ENCODE measurements at places on chromosomes 3 and 15.

- no peak for DNase-seq
These were observed 604.9 kb upstream of the CFAP20DC start for GRCh38 chr3:59654480-59655417.

DNA sequence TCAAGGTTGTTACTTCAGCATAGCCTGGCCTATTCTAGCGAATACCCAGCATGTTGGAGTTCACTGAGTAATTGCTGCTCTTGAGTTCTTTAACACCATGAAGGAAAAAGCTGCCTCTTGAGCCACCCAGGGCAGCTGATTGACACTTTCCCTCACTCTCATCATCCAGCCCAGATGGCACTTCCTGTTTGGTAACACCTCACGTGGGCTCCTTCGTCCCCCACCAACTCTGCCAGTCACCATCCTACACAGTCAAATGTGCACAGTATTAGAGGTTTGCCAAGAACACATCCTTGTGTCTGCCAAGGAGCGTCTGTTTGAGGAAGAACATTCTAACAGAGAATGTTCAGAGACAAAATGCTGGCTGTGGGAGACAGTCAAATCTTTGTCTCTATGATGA, 266.3 kb downstream of the RPLP1 start:
- DNase-seq: peak; percentile 37

GRCh38 chr3:141331377-141332318, 36.7 kb upstream of the ZBTB38 start:
- DNase-seq: no peak

GRCh38 chr15:72131922-72132321, 13.7 kb downstream of the SENP8 start:
- no peak for DNase-seq

DNA sequence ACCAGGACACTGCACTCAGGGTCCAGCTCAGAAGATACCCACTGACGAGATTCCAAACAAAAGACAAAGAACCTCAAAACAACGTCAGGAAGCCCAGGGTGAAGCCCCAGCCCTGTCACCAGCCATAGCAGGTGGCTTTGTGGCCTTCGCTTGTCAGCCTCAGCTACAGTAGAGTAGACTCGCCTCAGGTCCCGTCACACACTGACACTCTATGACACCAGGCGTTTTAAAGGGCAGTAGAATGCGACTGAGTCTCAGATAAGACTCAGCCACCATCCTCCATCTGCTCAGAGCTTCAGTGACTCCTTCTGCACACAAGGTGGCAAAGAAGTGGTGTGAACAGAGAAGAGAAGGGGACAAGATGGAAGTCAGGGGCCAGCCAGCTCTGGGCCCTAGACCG, 12.8 kb downstream of the RBPMS2 start:
- DNase-seq: no peak

DNA sequence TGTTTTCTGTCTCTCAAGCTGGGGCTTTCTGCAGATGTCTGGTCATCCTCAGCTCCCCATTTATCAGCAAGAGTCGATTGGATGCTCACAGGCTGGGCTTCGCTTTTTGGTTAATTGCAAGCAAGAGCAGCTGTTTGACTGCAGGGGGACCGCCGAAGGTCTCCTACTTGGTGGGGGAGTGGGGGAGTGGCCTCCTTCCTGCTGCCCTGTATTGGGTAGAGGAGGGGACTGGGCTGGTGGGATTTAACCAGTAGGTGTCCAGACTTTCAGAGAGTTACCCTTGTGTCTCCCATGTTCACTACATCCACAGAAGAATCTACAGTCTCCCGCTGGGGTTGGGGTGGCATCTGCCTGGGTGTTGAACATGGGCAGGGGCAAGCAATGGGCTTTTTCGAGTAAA, 78.7 kb downstream of the PLXNA1 start:
- DNase-seq: no peak

DNA sequence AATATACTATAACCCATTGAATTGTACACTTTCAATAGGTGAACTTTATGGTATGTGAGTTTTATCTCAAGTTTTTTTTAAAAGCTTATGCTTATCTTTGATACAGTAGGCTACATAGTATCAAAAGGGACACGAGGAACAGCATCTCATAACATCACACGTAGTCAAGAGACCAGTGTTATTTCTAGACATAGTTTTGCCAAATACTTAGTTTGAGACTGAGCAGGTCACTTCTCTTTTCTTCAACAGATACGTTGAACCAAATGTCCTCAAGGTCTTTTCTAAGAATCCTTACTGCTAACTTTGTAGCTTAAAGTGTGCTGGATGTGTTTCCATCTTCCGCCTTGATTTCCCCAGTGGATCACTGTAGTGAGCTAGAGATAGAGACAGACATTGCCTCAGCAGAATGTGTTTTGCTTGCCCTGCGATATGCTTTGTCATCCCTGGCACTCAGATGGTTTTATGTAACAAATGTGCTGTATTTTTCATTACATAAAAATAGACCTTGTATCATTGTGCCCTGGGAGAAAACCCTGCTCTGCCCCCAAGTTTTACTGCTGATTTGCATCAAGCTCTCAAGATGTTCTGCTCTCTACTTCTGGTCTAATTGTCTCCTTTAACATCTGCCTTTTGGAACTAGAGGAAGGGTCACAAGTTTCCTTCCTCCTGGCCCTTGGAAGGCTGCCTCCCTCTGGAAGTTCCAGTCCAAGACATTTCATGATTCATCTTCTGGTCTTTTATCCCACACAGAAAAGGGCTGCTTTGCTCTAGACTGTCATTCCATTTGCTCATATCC, 426.4 kb upstream of the RGMA start:
- DNase-seq: no peak

DNA sequence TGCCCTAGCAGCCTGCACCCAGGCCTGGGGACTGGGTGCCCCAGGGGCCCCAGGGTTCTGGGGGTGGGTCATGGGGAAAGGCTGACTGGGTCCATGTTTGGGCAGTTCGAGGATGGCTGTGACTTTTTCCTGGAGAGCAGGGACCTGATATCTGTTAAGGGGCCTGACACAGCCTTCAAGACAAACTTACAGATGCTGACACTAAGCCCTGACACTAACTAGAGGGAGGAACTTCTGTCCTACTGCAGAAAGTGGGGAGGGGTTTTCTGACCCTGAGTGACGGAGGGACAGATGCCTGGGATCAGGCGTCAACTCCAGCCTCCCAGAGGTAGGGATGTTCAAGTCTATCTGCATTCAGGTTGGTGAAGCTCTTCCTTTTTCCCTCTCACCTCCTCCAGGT, 45.0 kb upstream of the SLC6A11 start:
- no peak for DNase-seq

DNA sequence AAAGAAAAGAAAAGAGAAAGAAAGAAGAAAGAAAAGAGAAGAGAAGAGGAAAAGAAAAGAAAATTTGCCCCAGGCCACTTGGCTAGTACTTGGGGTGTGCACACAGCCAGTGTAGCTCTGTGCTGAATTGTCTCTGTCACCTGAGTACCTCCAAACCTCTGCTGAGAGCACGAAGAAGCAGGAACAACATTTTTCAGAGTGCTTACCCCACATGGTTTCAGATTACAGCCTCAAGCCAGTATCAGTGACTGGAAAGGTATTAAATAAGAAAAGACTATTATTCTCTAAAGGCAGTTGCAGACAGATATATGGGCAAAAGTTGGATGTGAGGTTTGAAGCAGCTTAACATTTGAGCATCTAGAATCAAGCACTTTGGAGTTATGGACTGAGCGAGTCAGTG, 113.3 kb upstream of the PHLDB2 start:
- no peak for DNase-seq

- no peak for DNase-seq
These were observed 3.1 kb downstream of the SLC15A2 start for GRCh38 chr3:121897296-121897695.

DNA sequence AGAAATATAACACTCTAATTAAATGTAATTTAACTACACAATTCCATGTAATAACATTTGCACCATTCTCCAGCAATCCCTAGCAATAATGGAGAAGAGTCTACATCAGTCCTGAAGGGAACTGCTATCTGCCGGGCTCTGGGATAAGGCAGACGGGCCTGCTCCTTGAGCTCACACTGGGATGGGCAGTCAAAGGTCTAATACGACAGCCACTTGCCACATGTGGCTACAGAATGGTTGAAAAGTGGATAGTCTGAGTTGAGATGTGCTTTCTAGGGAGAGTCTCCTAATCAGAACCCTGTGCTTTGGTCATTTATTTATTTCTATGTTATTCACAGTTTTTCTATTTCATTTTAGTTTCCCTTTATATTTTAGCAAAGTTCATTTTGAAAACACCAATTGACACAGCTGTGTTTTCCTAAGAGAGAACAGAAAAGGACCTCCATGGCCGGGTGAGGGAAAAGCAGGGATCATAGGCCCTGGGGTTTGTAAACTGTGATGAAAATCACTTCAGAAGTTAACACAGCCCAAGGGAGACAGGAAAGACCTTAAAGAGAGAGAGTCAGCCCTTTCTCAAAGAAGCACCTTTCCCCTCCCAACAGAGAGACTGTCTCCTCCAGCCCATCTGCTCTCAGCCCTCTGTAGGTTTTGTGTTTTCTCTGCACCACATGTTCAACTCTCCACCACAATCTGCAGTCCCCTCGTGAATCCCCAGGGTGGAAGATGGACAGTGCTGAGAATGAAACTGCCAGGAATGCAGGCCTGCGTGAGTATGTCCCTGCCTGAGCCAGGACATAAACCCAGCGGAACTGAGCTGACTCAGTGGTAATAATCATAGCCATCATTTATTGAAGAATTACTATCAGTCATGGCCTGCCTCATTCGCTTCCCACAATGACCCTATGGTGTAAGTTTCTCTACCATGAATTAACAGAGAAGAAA, 11.6 kb downstream of the FSIP1 start:
- no peak for DNase-seq

GRCh38 chr3:124140746-124141145, 148.8 kb upstream of the ROPN1 start:
- no peak for DNase-seq

- DNase-seq: no peak
These were observed 74.5 kb downstream of the SLC7A14 start for GRCh38 chr3:170511371-170511770.

DNA sequence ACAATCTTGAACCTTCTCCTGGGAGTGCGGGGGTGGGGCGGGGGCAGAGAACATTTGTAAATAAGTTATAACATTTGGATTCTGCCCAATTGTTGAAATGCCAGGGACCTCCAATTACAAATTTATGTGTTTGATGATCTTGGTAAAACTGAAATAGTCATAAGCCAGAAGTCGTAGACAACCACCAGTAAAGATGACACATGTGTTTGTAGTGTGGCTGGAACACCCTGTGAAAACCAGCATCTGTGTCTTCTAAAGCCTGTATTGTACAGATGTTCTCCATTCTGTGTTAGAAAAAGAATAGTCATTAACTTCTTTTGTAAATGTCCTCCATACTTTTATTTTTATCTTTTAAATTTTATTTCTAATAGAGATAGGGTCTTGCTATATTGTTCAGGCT, 61.8 kb downstream of the ARIH1 start:
- DNase-seq: no peak

DNA sequence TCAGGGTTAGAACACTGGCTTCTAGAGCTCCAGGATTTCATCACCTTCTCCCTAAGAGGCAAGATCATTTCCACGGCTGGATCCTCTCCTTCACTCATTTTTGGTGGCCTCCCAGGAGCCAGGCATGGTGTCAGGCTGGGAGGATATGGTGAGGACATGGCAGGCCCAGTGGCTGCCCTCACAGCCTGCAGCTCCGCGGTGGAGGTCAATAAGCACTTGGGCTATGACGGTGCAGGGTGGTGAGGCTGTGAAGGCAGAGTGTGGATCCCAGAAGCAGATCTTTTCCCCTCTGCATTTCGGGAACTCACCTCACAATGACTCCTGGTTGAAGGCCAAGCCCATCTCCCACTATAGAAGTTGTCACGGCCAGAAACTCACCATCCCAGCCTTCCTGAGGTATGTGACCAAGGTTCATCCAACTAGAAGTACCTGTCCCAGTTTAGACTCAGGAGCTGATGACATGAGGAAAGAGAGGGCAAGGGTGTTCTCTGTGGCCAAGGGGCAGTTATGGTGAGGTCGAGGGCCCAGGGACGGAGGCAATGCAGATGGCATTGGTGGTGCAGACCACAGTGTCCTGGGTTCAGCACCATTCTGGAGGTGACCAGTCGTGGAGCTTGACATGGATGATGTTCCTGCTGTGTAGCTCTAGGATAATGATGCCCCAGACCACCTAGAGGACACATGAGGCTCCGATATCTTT, 100.1 kb upstream of the SMAD3 start:
- no peak for DNase-seq

GRCh38 chr15:66565741-66566144, at the start of gene LCTL:
TSS of gene LCTL (minus strand) at chr15:66565998. CDS start at chr15:66565365, 633 bp downstream.
- DNase-seq: no peak

- no peak for DNase-seq
These were observed 26.5 kb downstream of the AVEN start for GRCh38 chr15:34012461-34013028.

- DNase-seq: no peak
These were observed 112.9 kb upstream of the RGMA start for GRCh38 chr15:93201940-93202339.

GRCh38 chr3:55124371-55124770, 196.5 kb upstream of the LRTM1 start:
- DNase-seq: no peak

DNA sequence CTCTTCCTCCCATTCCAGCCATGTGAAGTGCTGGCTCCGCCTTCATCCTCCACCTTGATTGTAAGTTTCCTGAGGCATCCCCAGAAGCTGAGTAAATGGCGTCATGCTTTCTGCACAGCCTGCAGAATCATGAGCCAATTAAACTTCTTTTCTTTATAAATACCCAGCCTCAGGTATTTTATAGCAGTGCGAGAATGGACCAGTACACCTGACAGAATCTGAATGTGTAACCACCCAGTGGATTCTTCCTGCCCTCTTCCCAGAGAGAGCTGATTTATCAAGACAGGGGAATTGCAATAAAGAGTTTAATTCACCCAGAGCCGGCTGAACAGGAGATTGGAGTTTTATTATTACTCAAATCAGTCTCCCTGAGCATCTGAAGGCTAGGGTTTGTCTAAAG, 86.6 kb downstream of the C3orf70 start:
- no peak for DNase-seq

DNA sequence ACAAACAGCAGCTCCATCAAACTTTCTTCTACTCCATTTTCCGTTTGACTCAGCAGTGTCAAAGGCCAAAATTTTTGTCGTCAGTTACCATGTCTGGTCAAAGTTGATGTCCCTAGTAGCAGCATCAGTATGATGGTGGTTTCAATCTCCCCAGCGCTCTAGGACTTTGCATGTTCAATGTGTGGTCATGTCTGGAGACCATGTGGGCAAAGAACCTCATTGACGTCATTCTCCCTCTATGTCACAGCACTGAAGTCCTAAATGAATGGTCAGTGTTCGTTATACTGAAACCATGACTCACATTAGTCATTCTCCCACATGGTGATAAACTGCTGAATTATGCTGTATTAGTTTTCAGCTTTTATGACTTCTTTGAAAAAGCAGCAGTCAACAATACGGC, 23.2 kb downstream of the SHC4 start:
- no peak for DNase-seq

- no peak for DNase-seq
These were observed 19.1 kb upstream of the EPB42 start for GRCh38 chr15:43239732-43240491.

DNA sequence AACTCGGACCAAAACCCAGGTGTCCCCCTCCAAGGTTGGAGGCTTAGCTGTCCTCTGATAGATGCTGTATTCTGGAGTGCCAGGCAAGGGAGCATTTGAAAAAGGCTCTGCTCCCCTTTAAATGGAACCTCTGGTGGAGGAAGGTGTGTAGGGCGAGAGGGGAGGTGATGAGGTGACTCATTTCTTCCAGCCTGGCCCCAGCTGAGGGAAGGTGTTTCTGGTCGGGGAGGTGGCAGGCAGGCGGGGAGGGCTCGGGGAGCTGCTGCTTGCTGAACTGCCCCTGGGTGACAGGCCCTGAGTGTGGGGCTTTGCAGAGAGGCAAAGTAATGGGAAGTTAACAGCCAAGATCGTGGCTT, 18.8 kb downstream of the PSTPIP1 start:
- DNase-seq: peak; percentile 86

- no peak for DNase-seq
These were observed 130.8 kb downstream of the CHCHD6 start for GRCh38 chr3:126834596-126835471.
